Amniotic epithelial cell (primary cell): ENCODE measurements at places on chromosomes 1 and 21.

DNA sequence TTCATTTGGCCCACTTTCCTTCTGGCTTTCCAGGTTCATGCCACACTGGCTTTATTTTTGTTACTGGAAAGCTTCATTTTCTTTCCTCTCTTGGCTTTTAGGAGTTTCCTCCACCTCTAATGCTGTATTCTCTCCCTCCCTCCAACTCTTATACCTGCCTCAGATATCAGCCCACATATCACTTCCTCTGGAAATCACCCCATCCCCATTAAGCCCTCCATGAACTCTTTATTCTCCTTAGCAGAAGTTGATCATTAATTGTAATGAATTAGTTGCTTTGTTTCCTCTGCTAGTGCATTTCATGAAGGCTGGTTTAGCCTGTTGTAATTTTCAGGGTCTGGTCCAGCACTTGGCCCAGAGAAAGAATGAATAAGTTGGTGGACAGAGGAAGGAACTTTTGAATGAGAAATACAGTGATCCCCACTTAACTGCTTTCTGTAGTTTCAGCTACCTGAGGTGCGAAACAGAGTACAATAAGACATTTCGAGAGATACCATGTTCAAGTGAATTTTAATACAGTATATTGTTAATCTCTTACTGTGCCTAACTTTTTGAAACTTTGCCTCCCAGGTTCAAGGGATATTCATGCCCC is 1.7 kb downstream of the SOAT1 start:
- DNase-seq = no peak

GRCh38 chr1:29383746-29384371 is 147.5 kb downstream of the PTPRU start:
- DNase-seq = peak; percentile 15

DNA sequence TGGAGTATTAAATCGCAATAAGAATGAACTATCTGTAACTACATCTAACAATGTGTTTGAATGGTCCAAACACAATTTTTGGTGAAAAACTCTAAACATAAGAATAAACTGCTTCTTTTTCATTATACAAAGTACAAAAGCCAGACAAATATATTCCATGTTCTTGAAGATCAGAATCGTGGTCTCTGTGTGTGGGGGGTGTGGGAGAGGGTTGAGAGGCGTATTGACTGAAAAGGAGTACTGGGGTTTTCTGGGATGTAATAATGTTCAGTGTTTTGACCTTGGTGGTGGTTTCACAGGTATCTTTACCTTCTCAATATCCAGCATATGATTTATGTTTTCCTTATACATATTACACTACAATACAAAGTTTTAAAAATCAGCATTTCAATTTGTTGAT is 764 bp upstream of the CFH start:
- DNase-seq = no peak

DNA sequence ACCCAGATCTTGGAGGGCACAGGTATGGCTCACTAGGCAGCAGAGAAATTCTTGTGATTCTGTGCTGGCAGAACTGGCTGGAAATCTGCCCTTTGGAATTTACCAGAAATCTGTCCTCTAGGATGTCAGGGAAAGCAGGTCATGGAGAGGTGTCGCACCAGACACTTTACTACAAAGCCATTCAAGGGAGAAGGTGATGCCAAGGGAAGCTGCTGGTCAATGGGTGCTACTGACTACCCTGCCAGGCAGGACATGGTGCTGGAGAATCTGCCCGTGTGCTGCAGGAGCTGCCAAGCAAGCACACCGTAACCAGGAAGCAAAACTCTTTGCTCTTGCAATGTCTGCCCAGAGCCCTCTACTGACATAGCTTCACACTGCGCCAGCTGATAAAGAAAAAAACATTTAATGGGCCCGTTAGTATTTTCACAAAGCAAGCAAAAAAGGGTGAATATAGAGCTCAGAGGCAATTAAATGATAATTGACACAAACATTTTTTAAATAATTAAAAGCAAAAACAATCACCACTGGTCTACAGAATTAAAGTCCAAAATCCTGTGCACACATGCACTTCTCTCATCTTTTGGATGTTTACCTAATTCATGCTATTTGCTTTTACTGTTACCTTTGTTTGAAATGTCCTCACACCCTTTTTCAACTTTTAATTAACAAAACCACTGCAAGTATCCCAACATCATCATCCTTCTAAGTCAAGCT is 7.2 kb upstream of the FBXO28 start:
- peak; percentile 64 for DNase-seq

- no peak for DNase-seq
Measured at GRCh38 chr1:233435622-233436021, 108.1 kb downstream of the MAP3K21 start.

GRCh38 chr1:90714521-90714951 is 2.6 kb downstream of the BARHL2 start:
- no peak for DNase-seq

DNA sequence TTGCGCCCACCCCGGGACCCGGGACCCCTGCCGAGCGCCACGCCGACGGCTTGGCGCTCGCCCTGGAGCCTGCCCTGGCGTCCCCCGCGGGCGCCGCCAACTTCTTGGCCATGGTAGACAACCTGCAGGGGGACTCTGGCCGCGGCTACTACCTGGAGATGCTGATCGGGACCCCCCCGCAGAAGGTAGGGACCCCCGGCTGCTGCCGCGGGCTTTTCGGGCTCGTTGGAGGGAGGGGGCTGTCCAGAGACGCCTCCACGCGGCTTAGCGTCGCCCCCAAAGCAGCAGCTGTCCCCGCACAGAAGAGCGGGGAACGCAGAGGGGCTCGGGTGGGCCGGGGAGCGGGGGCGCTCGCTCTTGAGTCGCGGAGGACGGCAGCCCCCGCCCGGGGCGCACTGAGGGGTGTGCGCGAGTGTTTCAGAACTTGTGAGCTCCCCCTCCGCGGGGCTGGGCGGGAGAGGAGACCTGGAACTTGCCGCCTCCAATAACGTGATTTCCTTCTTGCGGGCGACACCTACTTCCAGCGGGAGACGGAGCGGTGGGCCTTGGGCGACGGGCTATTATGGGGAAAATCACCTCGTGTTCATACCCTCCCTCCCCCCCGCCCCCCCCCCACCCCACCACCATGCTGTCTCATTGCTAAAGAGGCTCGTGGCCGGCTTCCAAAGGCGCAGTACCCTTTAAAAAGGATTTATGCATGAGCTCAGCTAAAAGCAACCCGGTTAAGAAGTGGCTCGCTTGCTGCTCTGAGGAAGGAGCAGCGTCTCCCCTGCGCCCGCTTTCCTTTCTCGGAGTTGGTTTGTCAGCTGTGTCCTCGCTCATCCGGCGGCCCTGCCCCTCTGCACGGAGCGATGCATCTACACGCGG is 664 bp downstream of the BACE2 start:
- DNase-seq = no peak

DNA sequence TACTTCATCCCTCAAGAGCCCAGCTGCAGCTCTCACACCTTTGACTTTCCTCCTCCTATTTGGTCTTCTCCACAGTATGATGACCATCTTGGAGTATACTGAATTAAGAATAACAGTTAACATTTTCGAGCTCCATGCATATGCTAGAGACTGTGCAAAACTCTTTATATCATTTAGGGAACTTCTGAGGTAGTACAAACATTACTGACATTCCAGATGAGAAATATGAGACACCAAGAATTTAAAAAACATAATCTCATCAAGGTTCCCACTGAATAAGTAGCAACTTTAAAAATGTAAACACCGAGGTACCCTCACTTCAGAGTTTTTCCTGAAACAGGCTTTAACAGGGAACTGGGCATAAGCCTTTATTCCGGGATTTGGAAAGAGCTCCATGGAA is 22.7 kb downstream of the FMO3 start:
- DNase-seq = no peak

DNA sequence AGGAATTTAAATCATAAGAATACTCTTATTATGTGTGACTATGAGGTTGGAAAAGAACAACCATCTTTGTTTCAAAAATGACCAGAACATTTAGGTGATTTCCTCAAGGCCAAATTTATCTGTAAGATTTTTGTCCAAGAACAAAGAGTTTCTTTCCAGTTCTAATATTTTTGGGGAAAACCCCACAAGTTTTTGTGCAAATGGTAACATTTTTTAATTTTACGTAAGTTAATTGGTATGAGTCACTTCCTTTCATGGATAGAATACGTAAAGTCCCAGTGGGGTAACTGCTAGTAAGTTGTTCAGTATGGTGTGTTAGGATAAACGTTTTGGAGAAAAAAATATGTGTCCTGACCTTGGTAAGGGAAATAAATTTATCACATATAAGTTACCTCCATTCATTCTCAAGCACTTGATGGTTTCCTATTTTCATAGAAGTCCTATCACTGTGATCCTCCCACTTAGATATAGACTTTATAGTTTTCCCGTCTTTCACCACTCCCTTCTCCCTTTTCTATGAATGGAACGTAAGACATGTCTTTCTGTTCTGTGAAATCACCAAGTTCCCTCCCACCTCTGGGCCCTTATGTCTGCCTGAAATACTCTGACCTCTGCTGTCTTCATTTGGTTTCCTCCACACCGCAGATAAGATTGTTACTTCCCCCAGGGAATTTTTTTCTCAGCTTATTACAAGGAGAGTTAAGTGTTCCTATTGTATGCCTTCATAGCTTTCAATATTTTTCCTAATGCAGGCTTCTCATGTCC is 34.9 kb upstream of the TSNAX start:
- peak; percentile 92 for DNase-seq

DNA sequence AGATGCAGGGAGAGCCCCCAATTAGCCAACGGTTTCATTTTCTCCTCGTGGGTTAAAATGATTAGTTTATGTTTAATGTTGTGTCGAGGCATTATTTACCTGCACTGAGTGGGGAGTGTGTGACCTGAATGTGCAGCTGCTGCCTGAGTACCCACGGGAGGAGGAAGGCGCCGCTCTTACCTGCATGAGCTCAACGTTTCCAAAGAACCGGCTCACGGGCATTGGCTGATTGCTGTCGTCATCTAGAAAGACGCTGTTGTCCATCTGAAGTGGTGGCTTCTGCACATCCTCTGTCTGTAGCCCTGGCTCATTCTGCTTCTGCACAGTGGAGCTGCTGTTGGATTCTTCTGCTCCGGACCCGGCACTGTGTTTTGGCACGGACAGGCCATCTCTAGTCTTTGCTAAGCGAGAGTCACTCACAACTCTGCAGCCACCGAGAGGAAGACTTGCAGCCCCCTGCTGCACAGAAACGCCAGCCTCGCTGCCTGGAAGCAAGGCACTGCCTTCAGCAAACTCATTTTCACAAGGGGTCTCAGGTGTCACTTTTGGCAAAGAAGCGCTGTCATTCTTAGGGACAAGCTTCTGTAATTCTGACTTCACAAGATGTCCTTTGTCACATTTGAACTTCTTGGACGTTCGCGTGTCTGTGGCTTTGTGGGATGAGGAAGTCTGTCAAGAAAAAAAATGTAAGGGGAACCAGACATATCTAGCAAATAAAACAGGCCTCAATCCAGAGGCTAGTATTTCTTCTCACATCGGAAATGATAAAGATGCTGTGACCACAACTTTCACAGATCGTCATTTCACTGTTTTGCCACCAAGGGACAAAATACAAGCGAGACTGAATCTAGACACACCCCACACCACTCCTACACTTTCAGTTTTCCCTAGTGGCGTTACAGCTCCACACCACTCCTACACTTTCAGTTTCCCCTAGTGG is 9.4 kb downstream of the C1orf174 start:
- no peak for DNase-seq

DNA sequence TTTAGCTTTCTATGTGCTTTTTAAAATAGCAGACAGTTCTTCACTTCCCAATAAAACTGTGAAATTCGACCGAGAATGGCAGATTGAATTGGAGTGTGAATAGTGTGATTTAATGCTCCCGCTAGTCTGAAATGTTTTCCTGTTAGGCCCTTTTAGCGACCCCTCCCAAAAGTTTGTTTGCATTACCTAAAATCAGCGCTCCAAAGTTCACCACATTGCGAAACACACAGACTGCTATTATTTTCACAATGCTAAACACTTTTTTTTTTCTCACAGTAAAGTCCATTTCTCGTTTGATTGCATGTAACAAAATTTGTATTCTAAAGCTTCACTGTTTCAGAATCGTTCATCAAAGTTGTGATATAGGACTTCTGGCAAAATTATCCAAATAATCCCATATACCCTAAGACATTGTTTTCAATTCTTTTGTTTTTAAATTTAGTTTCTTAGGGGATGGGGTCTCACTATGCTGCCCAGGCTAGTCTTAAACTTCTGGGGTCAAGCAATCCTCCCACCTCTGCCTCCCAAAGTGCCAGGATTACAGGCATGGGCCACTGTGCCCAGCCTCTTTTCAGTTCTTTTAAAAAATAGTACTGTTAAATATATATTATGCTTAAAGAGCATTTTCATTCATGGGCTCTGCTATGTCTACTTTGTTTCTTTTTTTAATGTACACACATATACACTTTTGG is 76.5 kb upstream of the USH2A start:
- DNase-seq = no peak

DNA sequence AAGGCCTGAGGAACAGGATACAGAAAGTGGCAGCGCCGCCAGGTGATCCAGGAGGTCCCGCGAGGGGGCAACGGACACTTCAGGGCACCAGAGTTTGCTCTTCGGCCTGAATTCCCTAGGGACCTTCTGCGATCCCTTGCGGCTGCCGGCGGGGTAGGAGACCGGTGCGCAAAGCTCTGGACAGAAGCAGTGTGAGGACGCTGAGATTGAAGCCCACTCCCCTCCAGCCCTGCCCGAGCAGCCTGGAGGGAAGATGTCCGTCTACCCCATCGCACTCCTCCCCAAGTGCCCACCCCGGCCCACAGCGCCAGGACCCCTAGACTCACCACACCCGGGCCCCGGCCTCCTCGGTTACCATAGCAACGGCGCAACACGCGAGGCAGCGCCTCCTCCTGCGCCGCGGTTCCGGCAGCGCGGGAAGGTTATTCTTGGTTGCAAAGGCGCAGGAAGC is at the start of gene ANKRD45:
TSS of gene ANKRD45 (minus strand) at position 361 of the 451 bp plus-strand sequence. CDS start 10,433 bp downstream, outside the sequence.
- DNase-seq = peak; percentile 23

GRCh38 chr1:14439015-14439414 is 159.5 kb upstream of the KAZN start:
- DNase-seq = no peak

DNA sequence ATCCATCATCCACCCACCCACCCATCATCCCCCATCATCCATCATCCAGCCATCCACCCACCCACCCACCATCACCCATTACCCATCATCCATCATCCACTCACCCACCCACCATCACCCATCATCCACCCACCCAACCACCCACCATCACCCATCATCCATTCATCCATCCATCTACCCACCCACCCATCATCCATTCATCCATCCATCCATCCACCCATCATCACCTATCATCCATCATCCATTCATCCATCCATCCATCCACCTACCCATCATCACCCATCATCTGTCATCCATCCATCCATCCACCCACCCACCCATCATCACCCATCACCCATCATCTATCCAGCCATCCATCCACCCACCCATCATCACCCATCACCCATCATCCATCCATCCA is 81.5 kb downstream of the ADARB1 start:
- no peak for DNase-seq

DNA sequence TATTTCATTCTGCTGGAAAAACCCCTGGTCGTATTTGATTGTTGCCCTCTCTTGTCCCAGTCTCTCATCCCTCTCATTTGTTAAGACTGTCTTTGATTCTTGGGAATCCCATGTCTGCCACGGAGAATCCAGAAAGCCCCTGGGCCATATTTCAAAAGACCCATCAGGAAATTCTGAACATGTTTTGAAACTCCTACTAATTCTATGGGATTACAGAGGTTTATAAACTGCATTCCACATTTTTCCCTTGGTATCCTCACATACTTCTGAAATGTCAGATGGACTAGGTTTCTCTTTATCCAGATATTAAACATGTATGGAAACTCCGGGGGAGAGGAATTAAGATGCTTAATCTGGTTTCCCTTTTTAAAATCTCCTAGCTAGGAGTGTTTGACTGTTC is 80.0 kb downstream of the HUNK start:
- DNase-seq = no peak

GRCh38 chr1:13792419-13792818 is 92.4 kb downstream of the PRDM2 start:
- no peak for DNase-seq
